ENCODE measurements at places on chromosomes 7 and 10.

- no peak for DNase-seq
Observed at GRCh38 chr7:84583331-84583730, 388.7 kb upstream of the SEMA3A start.

DNA sequence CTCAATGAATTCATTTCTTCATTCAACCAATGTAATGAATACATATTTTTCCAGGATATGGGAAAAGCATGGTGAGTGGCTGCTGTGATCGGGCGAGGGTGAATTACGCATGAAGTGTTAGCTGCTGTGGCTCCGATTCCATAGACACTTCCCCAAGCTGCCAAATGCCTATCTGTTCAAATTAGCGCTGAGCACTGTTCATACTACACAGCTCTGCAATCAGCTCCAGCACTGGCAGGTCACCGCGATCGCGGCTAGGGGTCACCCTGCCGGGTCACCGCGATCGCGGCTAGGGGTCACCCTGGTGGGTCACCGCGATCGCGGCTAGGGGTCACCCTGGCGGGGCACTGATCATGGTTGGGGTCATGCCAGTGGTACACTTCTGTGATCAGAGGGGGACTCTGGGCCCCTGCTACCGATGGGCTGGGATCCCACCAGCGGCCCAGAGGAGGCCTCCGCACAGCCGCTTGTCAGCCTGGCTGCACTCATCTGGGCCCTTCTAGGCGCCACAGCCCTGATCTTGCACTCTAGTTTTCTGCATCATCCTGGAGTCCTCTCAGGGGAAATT lies 49.3 kb downstream of the JAKMIP3 start:
- no peak for DNase-seq

GRCh38 chr7:3695602-3696001 lies 394.6 kb downstream of the SDK1 start:
- DNase-seq, result no peak

- DNase-seq, result no peak
Observed at GRCh38 chr10:112026438-112026837, 157.1 kb downstream of the GPAM start.

- DNase-seq, result no peak
Observed at GRCh38 chr10:52469970-52470705, 156.1 kb downstream of the DKK1 start.

- DNase-seq, result no peak
Observed at GRCh38 chr10:132410056-132410778, 13.2 kb downstream of the PWWP2B start.

- no peak for DNase-seq
Observed at GRCh38 chr7:57328457-57328856, 121.5 kb upstream of the ZNF716 start.
